ENCODE measurements at places on chromosomes 6 and 20. TPM values are rescaled to one million over a fixed set of nuclear protein-coding genes. Genes with fewer than 3 reads are reported as not detected.

Gene PNLDC1
- 0.34 TPM for total RNA-seq

Gene ULBP3
- total RNA-seq, result 5.0 TPM

Gene HECA
- total RNA-seq, result 6.7 TPM

Gene ALDH5A1
- total RNA-seq, result 12.7 TPM

Gene CAGE1
- total RNA-seq, result 0.13 TPM

Gene SCRT2
- total RNA-seq, result 0.45 TPM

Gene WFDC10B
- total RNA-seq, result not detected

Gene ACAT2
- total RNA-seq, result 13.7 TPM

Gene ECT2L
- total RNA-seq, result 0.82 TPM

Gene SPACA1
- not detected for total RNA-seq

Gene SLC52A3
- total RNA-seq, result 0.08 TPM

Gene ARMH2
- total RNA-seq, result not detected

Gene DDO
- 0.43 TPM for total RNA-seq

Gene CTCFL
- 0.25 TPM for total RNA-seq

Gene KIAA1755
- total RNA-seq, result 1.2 TPM

Gene EGFL8
- total RNA-seq, result 21.8 TPM

Gene TREML1
- total RNA-seq, result not detected

Gene SLC22A7
- 0.59 TPM for total RNA-seq

Gene LPA
- total RNA-seq, result 0.22 TPM

Gene DACT2
- not detected for total RNA-seq

Gene CDSN
- total RNA-seq, result 0.20 TPM

Gene FOXA2
- 0.45 TPM for total RNA-seq

Gene EHMT2
- total RNA-seq, result 42.7 TPM

Gene CEBPB
- total RNA-seq, result 4.4 TPM

Gene VPS16
- total RNA-seq, result 32.2 TPM

Gene VSX1
- 0.25 TPM for total RNA-seq

Gene C6orf52
- 10.7 TPM for total RNA-seq

Gene COX4I2
- total RNA-seq, result not detected

Gene RBBP9
- 14.8 TPM for total RNA-seq

Gene ID1
- 46.1 TPM for total RNA-seq

Gene RIMS1
- total RNA-seq, result 0.11 TPM

Gene GUCA1A
- 3.4 TPM for total RNA-seq

Gene TNFRSF6B
- not detected for total RNA-seq

Gene GABRR1
- 0.83 TPM for total RNA-seq

Gene AK9
- total RNA-seq, result 10.6 TPM

Gene HDDC2
- total RNA-seq, result 55.6 TPM

Gene SAMD5
- total RNA-seq, result 3.6 TPM

Gene HLA-DPA1
- 0.44 TPM for total RNA-seq

Gene TINAG
- total RNA-seq, result not detected

Gene ETV7
- 10.8 TPM for total RNA-seq
